Adipocyte (in vitro differentiated cells): ENCODE measurements at places on chromosomes 1 and 21.

GRCh38 chr1:33165209-33165608, 16.6 kb downstream of the TRIM62 start:
- DNase-seq = no peak

GRCh38 chr1:59143811-59144210, 153.1 kb upstream of the FGGY start:
- peak; percentile 54 for DNase-seq

GRCh38 chr1:24100945-24101737, 10.8 kb downstream of the MYOM3 start:
- no peak for DNase-seq

DNA sequence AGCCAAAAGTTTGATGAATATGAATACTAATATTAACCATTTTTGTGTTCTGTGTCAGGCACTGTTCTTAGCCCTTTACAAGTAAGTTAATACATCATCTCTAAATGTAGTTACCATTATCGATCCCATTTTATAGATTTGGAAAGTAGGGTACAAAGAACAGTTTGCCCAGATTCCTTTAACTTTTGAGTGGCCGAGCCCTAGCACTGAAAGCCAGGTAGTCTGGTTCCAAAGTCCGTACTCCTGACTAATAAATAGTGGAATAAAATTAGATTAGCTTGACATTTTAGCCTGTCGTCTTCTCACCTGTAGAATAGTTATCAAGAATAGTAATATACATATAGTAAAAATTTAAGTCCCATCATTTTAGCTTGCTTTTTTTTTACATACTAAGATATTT, 70.6 kb downstream of the PTBP2 start:
- DNase-seq = no peak

GRCh38 chr21:33334824-33335223, 10.1 kb downstream of the IFNAR1 start:
- DNase-seq = no peak

GRCh38 chr1:72366466-72366865, 84.1 kb upstream of the NEGR1 start:
- peak; percentile 84 for DNase-seq

- DNase-seq = no peak
Observed at GRCh38 chr1:221778125-221778524, 36.2 kb upstream of the DUSP10 start.

DNA sequence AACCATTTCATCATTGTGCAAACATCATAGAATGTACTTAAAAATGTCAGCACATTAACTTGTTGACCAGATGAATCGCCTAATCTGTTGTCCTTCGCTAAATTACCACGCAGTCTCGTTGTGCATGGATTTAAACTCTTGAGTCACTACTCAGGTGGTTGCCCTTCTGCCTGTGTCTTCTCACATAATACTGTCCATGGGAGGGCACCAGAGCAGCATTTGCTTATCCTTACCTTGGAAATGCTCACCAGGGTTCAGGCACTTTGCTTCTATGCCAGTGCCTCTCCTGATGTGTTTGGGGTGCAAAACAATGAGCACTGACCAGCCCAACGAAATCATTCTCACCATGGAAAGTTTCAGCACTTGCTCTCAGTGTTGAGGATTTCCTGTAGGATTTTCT, 559.9 kb downstream of the RWDD3 start:
- no peak for DNase-seq

DNA sequence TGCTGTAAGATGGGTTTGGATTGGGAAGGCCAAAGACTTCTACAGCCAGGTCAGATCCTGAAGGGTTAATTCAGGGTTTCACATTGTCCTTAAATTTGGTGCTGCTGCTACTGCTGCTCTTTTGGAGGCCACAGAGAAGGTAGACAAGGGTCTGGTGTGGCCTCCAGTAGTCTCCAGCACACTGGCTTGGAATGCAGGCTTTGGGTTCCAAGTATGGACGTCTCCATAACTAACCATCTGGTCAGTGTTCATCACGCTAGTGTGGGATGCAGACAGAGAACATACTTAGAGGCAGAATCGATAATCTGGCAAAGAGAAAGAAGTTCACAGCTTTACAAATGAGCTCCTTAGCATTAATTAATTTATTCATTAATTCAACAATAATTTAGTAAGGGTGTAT, 154.1 kb downstream of the ZBTB18 start:
- no peak for DNase-seq

DNA sequence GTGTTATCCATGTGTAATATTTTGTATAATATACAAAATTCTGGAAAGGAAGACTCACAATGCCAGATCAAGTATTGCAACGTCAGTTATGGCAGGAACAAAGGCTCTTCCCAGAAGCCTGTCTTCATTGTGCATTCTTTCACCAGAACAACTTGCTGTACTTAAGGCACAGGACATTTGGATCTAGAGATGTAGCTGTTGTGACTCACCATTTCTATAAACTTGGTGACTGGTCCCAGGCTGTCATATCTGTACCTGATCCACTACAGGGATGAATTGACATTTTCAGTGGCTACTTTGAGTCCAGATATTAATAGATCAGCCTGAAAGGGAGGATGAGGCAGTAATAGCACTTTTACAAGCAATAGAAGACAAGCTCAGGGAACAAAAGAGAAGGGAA, 299.8 kb downstream of the DISC1 start:
- no peak for DNase-seq

- DNase-seq = no peak
Observed at GRCh38 chr1:98130408-98130807, 209.6 kb upstream of the DPYD start.

- DNase-seq = peak; percentile 24
Observed at GRCh38 chr21:36065497-36066036, 4.3 kb upstream of the CBR1 start.

DNA sequence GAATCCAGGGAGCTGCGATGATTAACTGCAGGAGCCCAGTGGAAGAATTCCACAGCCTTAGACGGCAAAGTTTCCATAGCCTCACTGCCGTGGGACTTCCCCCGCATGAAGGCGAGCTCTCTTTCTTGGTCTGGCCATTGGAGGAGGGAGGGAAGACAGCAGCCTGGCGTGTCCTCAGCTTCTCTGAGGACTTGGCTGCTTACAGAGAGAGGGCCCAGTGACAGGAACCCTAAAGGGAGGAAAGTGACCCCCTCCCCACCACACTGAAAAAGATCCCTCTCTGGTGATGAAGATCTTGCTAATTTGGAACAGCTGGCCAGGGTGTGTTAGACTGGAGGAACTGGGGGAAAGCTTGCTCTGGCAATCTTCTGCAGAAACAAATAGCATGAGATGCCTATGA, 41.0 kb downstream of the ATP2B4 start:
- DNase-seq = peak; percentile 45

- peak; percentile 56 for DNase-seq
Observed at GRCh38 chr1:204419064-204419403, 7.4 kb upstream of the PPP1R15B start.

DNA sequence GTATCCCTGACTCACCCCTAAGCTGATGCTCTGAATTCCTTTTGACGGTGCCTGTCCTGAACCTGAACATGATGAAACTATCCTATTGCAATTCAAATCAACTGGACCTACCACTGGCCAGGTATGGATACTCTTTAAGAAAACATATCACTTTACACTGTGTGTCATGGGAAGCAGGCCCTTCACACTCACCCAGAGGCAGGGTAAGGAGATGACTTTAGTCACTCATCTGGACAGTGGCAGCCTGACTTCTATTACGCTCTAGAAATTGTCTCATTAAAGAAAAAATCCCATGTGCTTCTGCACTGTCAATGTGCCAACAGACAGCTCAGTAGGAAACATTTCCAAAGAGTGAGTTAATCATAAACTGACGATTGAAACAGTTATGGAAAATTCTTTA, 94.3 kb downstream of the VAV3 start:
- DNase-seq = no peak

DNA sequence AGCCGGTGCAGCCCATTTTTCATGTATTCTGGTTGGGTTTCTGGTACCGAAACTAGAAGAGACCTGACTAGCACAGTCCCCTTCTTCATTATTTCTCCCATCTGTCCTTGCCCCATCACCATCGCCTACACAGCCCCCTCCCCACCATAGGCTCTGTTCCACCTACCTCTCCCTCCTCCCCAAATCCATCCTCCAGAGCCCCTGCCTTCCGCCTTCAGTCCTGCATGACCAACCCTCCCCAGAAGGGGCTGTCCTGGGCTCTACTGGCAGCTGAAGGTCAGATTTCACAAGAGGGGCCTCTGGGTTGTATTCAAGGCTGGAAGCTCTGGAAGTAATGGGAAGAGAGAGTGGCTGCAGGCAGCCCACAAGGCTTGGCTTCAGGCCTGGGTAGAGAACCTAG, 55.2 kb downstream of the SDC3 start:
- DNase-seq = peak; percentile 27

DNA sequence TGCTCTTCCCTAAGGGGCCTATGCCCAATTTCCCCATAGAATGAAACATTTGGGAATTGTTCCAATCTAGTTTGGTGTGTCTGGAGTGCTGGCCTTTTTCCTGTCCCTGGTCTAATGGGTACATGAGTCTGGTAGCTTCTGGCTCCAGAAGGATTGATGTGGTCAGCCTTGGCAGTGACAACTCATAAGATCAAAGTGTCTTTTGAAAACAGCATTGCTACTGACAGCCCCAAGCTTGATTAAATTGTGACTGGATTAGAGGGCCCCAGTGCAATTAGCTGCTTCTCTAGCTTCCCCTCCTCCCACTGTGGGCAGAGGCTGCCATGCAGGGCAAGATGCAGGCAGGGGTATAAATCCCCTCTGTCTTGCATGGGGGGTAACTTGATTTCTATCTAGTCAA, 130.9 kb downstream of the UCK2 start:
- no peak for DNase-seq

GRCh38 chr1:94305704-94306103, 68.3 kb upstream of the ARHGAP29 start:
- peak; percentile 67 for DNase-seq

DNA sequence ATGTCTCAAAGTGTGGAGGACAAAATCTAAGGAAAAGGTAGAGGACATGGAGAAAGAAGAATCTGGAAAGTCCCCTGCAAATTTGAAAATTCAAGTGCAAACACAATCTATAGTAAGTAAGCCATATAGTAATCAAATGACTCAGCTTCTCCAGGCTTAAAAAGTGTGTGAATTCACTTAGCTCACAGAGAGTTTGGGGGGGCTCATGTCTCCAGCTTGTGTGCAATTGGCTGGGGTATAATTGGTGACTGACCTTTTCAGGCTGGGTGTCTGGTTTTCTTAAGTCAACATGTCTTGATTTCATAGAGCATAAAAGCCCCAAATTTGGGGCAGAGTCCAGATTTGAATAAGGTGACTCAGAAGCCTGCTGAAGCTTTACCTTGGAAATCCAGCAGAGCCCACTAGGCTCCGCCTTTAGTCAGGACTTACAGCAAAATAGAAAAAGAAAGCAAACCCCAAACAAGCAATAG, 8.6 kb downstream of the CLDN14 start:
- DNase-seq = no peak

DNA sequence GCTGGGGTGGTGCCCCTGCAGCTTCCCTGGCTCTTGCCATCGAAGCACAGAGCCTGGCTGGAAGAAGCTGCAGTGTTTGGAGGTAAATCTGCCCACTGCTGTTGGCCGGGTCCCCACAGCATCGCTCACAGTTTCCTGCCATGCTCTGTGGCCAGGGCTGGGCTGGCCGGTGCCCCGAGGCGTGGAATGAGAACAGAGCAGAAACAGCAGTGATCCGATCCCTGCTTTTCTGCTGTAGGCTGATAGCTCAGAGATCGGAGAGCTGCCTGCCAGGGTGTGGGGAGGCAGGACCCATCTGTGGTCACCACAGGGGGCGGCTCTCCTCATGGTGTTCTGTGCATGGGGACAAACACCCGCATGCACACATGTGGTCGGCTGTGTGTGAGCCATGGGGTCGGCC, 11.5 kb downstream of the SLC45A1 start:
- peak; percentile 41 for DNase-seq

DNA sequence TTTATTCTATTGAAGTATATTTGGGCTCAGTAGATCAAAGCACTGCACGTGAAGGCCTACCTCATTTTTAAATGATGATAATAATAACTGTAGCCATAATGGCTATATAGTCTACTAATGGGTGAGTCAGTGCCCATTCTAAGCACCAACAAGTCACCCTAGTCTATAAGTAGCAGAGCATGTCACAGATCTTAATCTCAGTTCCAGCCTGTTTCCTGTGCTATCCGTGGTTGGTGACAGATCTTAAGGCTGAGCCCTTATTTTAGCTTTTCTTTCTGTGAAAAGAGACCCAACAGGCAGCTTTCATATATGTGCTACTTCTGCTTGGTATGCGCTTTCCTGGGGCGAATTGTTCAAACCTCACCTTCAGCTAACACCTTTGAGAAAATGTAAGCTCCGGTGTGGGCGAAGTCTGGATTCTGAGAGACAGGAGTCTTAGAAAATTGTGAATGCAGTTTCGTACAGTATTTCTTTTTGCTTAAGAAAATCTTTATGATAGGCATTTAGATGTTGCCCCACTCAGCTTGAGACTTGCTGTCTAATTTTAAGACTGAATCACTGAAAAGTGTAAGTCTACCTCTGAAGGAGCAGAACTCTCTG, 59.6 kb downstream of the FMN2 start:
- no peak for DNase-seq

DNA sequence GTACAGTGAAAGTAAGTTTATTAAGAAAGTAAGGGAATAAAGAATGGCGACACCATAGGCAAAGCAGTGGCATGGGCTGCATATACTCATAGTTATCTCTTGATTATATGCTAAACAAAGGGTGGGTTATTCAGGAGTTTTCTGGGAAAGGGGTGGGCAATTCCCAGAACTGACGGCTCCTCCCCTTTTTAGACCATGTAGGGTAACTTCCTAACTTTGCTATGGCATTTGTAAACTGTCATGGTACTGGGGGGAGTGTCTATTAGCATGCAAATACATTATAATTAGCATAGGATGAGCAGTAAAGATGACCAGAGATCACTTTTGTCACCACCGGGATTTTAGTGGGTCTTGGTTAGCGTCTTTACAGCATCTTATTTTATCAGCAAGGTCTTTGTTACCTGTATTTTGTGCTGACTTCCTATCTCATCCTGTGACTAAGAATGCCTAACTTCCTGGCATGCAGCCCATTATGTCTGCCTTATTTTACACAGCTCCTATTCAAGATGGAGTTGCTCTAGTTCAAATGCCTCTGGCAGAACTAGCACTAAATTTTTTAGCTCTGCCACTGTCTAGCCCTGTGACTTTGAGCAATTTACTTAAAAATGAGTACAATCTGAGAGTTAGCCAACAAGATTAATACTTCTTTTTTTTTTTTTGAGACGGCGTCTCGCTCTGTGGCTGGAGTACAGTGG, 110.3 kb upstream of the PALMD start:
- DNase-seq = no peak
